ENCODE measurements at places on chromosomes 1 and 21.
A peak's percentile ranks its signal among the peaks of the same experiment; 100 is the strongest.

DNA sequence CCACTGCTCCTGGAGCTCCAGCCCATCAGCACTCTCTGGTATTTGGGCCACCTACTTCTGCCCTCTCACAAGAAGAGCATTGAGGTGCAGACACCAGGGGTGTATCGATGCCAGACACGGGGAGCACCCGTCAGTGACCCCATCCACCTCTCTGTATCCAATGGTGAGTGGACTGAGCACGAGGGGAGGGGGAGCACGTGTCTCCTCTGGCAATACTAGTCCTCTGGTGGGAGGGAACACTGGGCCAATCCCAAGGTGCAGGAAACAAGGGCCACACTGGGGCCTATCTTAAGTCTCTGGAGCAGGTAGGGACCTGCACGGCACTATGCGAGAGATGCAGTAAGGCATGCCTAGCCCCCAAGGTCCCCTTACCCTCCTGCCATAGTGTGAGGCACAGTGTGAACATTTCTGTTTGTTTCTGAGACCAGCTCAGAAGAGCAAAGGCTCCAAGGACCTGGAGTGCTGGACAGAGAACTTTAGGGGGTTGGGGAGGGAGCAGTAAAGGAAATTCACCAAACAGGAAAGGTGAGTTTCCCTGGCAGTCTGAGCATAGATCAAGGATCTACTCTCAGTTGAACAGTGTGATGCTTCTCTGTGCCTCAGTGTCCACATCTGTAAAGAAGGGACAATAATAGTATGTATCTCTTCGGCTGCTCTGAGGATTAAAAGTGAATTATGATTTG is 2.3 kb downstream of the FCRLB start:
- no peak for DNase-seq

GRCh38 chr1:159652506-159652905 is 61.9 kb downstream of the CRP start:
- no peak for DNase-seq

DNA sequence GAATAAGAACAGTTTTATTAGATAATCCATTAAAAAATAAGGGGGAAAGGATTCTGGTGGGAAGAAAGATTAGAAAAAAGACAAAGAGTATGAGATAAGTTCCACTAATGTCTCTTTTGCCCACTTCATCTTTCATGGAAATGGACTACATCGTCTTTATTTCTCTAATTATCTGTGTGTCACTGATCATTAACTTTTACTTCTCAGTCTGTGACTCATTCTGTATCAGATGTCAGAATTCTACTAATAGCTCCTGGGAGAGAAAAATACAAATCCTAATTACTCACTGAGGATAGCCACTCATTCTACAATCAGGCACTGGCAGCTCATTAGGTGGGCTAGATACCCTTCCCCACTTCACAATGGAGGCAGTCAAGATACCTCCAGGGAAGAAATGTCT is 41.7 kb downstream of the ILDR2 start:
- no peak for DNase-seq

- no peak for DNase-seq
Measured at GRCh38 chr1:23657659-23658275, 33.8 kb upstream of the RPL11 start.

GRCh38 chr1:163166886-163167555 is 35.7 kb downstream of the RGS5 start:
- DNase-seq = no peak

GRCh38 chr1:20753589-20753988 is 21.1 kb upstream of the SH2D5 start:
- DNase-seq = no peak

- no peak for DNase-seq
Measured at GRCh38 chr1:208731981-208732821, 488.0 kb upstream of the PLXNA2 start.

DNA sequence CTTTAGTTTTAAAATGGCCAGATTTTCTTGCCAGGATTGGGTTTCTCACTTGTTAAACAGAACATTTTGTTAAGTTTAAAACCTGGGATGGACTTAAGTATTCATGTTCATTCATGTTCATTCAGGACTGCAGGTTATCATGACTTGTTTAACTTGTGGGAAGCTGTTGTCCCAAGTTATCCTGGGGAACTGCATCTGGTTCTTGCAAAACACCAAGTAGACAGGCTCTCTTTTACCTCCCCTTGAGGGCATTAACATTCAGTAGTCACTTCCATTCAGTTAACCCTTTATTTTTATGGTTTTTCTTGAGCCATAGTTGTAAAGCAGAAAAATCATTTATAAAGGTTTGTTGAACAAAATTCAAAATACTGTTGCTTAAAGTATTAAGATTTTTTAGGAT is 8.1 kb downstream of the SOD1 start:
- DNase-seq = no peak

DNA sequence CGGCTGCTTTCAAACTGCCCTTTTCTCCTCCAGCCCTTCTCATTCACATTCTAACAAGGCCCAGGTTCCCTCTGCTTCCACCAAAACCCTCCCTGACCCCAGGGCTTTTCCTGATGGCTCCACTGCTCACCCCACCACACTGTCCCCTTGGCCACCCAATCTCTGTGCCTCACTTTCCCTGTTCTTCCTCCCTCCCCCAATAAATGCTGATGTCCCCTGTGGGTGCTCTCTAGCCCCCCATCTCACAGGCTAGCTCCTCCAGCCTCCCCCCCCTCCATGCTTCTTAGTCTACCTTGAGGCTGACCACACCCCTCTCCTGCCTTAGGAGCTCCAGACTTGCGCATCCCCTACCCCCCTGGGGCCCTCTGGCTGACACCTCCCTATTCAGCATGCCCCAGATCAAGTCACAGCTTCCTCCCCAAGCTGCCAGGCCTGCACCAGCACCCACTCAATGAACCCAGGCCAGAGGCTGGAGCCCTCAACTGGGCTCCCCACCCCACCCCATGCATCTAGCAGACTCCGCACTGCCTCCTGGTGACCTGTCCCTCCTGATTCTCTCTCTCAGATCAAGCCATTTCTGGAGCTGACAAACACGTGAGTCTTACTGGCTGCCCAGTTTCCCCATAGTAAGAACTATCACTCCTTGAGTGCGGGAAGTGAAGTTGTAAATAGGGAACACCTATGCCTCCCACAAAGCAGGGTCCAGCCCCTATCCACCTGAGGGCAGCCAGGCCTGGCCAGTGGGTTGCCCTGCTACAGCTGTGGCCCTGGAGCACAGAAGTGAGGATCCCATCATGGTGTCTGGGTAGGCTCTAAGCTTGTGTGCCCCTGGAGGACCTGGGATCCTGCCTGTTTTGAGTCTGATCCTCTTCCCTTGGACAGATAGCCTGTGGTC is 117.9 kb downstream of the DMRTB1 start:
- no peak for DNase-seq

DNA sequence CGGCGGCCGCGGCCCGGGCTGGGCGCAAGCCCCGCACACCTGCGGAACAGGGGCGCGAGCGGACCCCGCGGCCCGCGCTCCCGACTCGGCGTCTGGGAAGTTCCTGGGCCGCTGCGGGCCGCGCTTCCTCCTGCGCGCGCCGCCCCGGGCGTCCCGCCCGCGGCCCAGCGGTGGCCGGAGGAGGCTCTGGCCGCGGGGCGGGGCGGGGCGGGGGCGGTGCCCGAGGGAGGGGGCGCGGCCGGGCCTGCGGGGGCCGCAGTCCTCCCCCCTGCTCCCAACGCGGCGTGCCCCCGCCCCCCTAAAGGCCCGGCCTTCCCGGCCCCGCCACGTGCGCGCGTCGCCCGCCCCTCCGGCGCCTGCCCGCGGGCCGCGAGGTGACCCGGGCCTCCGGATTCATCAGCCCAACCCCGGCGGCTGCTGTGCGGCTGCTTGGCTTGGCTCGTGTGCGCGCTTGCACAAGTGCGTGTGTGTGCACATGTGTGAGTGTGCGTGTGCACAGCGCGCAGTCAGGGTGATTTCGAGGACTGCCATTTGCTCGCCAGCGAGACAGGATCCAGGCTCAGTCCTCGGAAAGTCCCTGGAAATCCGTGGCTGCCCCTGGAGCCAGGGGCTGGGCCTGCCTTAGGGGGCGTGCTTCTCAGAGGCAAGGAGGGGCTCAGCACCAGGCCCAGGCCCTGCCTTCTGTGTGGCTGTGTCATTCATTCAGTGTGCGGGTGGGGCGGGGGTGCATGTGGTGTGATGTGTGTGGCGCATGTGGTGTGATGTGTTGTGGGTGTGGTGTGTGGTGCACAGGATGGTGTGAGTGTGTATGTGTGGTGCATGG is at the start of gene C2CD2:
Gene C2CD2, minus strand, starts transcription at position 188 of the 823 bp plus-strand sequence. CDS start 370 bp downstream, outside the sequence.
- DNase-seq = peak; percentile 43

DNA sequence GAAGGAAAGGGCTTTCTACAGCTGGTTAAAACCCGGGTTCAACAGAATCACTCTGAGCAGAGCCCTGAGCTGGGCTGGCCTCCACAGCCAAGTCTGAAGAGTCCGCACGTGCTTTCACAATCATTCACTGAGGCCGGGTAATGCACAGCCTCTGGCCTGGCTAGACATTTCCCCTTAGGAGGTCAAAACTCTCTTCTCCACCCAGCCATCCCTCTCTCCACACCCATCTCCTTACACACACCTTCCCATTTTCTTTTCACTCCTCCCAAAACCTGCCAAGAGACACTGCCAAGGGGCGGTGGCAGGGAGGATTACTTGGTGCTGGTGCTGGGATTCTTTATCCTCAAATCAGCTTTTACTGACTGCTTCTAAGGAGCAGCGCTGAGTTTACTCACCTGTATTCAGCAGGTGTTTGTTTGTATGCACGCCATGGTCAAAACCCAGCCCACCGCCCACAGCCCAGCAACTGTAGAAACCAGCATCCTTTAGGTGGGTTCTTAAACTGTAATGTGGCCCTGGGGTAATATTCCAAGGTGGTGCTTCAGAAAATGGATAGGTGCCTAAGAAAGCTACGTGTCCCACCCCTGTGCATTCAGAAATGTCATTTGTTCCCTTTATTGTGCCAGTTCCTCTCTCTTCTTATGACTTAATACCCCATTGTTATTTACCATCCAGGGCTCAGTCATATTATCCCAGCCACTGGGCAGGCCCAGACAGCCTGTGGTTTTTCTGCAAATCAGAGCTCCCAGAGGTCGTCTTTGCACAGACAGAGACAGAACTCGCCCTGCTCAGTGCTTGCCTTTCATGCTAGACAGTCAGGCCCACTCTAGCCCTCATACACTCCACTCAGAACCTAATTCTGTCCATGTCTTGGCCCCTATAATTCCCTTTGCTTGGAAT is 80.2 kb downstream of the ADSS2 start:
- no peak for DNase-seq

- DNase-seq = no peak
Measured at GRCh38 chr1:51863384-51863783, 15.1 kb downstream of the NRDC start.

DNA sequence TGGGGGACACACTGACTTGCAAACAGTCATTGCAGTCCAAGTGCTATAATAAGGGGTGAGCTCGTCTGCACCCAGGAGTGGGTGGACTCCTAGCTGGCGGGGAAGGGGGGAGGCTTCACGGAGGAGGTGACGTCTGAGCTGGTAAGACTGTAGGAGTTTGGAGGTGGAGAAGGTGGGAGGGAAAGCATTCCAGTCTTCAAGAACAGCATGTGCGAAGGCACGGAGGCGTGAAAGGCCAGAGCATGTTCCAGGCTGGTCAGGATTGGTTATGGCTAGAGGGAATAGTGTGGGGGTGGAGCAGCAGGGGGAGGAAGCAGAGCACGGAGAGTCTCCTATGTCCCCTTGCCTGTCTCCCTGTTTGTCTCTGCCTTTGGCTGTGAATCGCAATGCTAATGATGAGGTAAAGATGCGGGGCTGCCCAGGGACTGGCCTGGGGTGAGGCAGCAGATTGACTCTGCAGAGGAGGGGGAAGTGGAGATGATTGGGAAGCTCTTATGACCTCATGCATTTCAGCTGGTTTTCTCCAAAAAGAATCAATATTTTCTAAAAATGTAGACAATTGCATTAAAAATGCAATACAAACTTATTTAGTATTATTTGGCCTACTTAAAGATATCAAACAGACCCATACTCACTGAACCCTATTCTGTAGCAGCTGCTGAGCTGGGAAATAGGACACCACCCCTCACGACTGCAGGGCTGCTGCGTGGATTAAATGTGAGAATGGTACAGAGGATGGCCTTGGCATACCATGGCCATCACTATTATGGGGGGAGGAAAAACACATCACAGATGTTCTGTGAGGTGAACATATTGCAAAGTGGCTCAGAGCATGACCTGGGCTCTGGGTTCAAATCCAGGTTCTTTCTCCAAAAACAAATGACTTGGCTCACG is 2.6 kb upstream of the ZNF436 start:
- no peak for DNase-seq

- no peak for DNase-seq
Measured at GRCh38 chr21:43340491-43341377, 86.2 kb downstream of the SIK1 start.

GRCh38 chr1:94017155-94017829 is 103.7 kb downstream of the ABCA4 start:
- DNase-seq = no peak

DNA sequence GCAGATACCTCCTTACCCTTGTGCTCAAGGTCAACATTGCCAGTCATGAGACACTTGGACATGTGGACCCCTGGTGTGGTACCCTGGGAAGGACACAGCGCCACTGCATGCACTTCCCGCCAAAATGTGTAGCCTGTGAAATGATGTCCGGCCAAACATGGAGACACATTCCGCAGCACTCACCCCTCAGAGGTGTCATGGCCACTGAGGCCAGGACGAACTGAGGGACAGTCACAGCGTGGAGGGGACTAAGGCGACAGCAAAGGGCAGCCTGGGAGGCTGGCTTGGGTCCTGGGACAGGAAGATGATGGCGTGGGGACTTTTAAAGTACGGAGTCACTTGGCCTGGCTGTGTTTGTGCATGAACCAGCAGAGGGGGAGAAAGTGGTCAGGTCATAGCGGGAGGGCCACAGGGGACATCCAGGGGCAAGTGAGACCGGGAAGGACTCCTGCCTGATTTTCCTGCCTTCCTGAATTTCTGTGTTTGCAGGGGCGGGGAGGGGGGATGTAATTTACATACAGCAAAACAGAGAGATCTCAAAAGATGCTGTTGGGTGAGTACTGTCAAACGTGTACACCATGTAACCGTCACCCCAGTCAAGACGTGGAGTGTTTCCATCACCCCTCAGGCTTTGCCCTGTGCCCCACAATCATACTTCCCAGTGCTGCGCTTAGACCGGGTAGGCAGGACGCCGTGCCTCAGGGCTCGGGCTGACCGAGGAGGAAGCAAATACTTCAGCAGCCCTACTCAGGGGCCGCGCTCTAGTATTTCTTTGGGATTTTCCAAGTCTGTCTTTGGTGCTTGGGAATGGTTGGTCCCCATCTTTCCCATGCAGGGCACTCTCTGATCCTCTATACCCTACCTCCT is 45.2 kb downstream of the WDR4 start:
- DNase-seq = no peak

DNA sequence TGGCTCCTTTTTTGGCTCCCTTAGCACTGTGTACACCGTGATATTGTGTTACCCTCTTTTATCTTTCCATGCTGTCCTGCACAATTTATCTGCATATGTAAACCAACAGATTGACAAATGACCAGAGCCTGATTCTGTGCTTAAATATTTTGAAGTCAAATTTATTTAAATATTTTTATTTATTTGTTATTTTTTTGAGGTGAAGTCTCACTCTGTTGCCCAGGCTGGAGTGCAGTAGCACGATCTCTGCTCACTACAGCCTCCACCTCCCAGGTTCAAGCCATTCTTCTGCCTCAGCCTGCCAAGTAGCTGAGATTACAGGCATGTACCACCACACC is 12.8 kb downstream of the PMF1 start:
- no peak for DNase-seq

Data from globus pallidus (tissue), 1 donor.